ENCODE measurements at places on chromosomes 6 and 20.

- DNase-seq = no peak
Measured at GRCh38 chr6:52620906-52621190, 44.0 kb upstream of the TRAM2 start.

GRCh38 chr6:54112151-54112650 is 958 bp downstream of the MLIP start:
- no peak for DNase-seq

- no peak for DNase-seq
Measured at GRCh38 chr6:9252799-9253198, 817.5 kb upstream of the SLC35B3 start.

GRCh38 chr6:125304970-125305660 is 3.3 kb upstream of the HDDC2 start:
- DNase-seq = no peak

- no peak for DNase-seq
Measured at GRCh38 chr6:96212066-96212465, 196.3 kb downstream of the FUT9 start.

DNA sequence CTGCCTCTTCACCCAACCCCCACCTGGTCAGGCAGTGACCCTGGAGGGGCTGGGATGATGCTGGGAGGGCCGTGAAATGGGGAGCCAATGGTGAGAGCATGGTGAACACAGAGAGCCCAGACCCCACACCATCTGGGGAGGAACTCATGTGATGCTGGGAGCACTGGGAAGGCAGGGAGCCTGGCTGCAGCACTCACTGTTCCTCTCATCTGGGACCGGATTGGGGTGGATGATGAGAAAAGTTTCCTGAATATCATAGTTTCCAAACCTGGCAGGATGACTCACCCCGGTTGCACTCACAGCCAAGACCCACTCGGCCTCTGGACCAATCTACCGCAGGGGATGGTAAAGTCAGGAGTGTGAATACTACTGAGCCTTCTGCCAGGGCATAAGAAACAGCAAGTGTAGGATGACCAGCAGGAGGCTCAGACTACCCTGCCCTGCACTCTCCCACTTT is 21.8 kb downstream of the ULBP1 start:
- no peak for DNase-seq

DNA sequence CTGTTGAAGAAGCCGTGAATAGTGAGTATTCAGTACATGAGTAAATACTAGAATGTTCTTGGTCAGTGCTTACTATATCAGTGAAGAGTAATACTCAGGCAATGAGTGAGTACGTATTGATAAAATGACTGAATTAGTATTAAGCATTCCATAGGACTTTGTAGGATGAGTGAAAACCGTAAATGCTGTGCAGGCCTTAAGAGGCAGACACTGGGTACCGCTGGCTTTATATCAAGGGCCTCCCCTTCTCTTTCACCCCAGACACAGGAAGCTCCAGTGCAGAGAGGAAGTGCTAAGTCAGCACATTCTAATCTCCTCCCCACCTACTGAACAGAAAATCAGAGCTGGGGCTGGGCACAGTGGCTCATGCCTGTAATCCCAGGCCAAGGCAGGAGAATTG is 24.2 kb downstream of the POFUT1 start:
- DNase-seq = peak; percentile 17

DNA sequence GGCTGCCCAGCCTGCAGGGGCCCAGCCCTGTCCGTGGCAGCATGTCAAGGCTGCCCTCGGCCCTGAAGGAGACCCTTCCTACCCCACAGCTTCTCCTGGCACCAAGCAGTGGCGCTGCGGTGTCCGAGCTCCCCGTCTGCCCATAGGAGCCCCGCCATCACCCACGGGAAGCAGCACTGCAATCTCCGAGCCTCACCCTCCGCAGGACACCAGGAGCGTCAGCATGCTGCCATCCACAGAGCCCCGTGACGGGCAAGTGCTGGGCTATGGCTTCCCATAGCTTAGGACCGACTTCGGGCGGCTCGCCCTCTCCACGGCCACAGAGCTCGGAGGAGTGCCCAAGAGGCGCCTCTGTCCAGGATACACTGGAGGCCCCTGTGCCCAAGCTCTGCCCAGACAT is 25.1 kb downstream of the YTHDF1 start:
- DNase-seq = no peak

GRCh38 chr6:161233986-161234661 is 39.7 kb downstream of the AGPAT4 start:
- DNase-seq = peak; percentile 93

- no peak for DNase-seq
Measured at GRCh38 chr20:40189621-40190020, 499.4 kb downstream of the MAFB start.

DNA sequence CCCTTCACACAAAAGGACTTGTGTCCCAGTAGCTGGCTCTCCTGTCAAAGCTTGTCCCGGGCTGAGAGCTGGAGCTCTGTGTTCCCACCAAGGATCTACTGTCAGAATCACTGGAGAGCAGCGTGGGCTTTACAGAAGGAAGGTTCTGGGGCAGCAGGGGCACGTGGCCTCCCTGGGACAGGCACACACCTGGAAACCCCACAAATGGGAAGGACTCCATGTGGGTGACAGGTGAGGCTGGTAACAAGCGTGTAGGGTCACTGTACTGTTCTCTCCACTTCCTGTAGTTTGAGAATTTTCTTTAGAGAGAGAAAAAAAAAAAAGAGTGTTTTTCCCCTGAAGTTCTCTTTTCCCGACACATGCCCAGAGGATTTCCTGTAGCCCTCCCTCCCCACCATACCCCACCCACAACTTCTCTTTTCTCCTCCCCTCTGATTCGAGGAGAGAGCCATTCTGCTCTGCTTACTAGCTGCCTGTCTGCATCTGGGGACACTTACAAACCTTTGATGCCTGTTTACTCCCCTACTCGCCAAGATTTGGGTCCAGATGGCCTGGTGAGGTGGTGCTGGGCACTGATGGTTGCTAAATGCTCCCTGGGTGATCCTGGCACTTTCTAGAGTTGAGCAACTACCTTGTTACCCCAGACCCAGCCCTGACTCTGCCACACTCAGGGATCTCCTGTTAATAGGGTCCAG is 84.1 kb upstream of the SIRPA start:
- DNase-seq = peak; percentile 55

DNA sequence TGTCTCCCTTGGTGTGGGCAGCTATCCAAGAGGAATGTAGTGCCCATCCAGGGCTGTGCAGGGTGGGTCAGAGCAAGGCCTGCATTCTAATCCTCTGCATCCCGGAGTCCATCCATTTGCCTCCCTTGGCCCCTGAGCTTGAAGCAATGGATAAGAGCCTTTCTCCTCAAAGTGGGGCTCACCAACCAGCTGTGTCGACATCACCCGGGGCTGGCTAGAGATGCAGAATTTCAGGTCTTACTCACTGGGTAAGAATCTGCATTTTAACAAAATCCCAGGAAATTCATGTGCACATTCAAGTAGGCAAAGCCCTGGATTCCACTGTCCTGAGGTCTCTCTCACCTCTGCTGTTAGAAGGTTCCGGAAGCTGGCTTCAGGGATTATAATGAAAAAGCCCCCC is 95.3 kb downstream of the MDGA1 start:
- DNase-seq = no peak

DNA sequence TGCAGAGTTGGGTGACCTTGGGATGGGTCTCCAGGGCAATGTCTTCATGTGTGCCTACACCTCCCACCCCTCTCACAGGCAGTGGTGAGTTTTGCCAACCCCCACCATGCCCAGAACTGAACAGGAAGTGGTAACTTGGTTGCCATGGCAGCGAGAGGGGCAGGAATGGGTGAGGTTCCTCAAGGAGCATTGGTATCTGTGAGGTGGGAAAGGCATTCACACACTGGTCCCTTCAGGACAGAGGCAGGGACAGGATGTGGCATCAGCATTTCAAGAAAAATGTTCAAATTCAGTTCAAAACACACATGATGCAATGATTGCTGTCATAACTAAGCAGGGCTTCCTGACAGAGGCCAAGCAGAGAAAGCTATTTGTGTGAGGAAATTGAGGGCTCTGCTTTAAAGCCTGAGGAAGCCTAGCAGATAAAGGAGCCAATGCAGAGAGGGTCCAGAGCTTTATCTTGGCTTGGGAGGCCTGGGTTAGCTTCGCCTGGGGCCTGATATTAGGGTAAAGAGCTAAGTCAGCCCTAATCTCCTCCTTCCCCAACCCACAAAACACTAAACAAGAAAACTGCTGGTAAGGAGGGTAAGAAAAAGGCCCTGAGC is 551 bp downstream of the TREML2 start:
- no peak for DNase-seq

DNA sequence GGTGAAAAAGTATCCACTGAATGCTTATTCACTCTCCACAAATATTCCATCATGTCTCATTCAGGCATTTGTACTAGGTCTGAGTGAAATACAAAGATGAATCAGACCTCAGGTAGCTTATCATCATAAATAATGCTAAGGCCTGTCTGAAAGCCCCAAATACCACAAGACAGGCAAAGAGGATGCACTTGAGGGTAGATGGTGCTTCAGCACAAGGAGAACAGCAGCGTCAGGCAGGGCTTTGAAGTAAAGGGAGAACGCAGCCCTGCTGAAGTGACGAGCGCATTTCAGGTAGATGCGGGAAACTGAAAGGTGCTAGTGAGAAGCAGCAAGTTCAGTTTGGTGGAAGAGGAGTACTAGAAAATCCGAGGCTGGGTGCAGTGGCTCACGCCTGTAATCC is 38.7 kb downstream of the MAP3K5 start:
- DNase-seq = no peak

GRCh38 chr20:8535403-8536261 is 403.6 kb downstream of the PLCB1 start:
- DNase-seq = no peak

GRCh38 chr6:113894712-113895674 is 37.8 kb downstream of the MARCKS start:
- no peak for DNase-seq

DNA sequence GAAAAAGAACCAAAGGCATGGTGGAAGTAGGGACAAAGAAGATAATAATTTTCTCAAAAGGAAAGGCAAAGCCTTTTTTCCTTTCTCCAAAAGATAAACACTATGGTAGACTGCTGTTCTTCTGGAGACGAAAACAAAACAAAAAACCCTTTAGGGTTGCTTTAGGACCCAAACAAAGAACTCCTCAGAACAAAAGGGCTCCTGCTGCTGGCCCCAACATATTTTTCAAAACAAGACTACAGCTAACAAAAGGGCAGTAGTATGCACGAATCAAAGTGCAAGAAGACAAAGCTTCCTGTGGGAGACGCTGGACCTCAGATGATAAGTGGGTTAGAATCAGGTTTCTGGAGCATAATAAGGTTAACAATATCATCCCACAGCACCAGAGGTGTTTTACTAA is 15.8 kb downstream of the NCOA5 start:
- no peak for DNase-seq

GRCh38 chr20:32920066-32920465 is 61.3 kb downstream of the EFCAB8 start:
- DNase-seq = no peak

- DNase-seq = no peak
Measured at GRCh38 chr6:147717991-147718390, 209.5 kb downstream of the SAMD5 start.

DNA sequence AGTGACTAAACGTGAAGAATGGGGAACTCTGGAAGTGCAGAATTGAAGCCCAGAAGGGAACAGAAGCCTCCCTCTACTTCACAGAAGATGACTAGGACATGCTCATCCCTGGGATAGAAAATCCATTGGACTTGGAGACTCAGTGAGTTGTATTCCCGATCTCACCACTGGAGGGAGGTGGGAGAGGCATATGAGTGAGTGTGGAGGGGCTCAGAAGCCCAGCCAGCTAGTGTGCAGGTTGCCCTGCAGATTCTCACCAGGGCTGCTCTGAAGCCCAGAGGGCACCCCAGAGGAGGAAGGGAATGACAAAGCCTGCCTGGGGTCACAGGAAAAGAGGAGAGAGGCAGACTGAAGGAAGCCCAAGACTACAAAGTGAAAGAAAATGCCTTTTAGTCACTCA is 42.1 kb upstream of the HLA-E start:
- DNase-seq = peak; percentile 10

DNA sequence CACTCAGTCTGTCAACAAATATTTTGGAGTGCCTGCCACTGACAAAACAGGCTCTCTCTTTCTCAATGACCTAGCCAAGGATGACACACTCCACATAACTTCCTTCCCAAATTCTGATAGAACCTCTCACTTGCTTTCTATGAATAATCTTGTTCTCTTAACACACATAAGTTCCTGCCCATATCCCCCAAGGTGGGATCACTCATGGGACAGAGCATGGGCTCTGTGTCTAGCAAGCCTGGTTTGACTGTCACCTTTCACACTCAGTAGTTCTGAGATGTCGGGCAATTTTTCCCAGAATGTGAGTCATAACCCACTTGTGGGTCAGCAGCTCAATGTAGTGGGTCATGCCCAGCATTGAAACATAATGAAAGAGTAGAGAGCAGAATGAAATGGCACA is 78.1 kb downstream of the LRFN2 start:
- DNase-seq = no peak

DNA sequence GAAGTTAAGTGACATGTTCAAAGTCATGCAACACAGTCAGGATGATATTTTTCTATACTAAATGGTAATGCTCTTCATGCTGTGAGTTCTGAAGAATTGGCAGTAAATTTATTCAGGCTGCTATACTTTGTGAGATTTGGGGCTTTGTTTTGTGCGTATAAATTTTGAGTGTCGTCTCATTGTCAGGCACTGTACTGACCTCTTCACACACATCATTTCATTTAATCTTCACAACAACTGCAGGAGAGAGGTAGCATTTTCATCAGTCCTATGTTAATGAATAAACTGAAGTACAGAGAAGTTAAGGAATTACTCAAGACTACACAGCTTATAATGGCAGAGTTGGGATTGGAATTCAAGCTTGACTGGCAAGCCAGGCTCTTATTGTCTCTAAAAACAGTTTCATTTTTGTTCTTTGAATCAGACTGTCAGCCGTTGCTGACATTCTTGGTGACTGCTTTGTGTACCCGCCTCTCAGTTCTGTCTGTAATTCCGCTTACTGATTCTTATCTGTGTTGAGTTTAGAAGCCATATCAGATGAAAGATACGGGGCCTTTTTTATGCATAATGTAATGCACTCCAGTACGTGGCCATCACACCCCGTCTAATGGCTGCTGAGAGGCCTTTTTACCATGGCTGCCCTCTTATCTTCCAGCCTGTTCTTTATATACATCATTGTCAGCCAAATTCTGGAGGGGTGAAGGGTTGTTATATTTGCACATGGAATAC is 274.9 kb downstream of the UTRN start:
- DNase-seq = peak; percentile 24

- DNase-seq = peak; percentile 55
Measured at GRCh38 chr6:32796848-32797776, 19.7 kb downstream of the HLA-DOB start.

DNA sequence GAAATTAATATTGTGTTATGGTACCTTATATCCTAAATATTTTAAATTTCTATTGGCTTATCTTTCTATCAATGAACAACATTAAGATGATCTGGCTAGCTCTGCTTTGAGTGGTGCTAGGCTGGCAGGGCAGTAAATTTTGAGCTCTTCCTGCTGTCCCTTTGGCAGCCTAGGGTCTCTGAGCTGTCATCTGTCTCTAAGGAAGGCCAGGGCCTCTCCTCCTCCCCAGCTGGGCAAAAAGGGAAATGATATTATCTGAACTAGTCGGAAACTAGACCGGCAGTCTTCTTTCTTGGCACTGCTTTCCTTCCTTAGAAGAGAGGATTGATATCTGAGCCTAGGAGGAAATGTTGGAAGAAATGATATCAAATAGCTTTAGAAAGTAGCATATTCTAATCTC is 176.7 kb upstream of the BTBD3 start:
- no peak for DNase-seq

GRCh38 chr20:7850775-7851490 is 89.3 kb downstream of the HAO1 start:
- no peak for DNase-seq

GRCh38 chr6:39892490-39893129 is 41.7 kb downstream of the MOCS1 start:
- peak; percentile 73 for DNase-seq
